Colonic mucosa (tissue), 4 donors: ENCODE measurements at places on chromosomes 1 and 21. TPM values are rescaled to one million over a fixed set of nuclear protein-coding genes. Genes with fewer than 3 reads are reported as not detected.
A peak's percentile ranks its signal among the peaks of the same experiment; 100 is the strongest.

Gene NOS1AP
- total RNA-seq: 14.4 TPM

DNA sequence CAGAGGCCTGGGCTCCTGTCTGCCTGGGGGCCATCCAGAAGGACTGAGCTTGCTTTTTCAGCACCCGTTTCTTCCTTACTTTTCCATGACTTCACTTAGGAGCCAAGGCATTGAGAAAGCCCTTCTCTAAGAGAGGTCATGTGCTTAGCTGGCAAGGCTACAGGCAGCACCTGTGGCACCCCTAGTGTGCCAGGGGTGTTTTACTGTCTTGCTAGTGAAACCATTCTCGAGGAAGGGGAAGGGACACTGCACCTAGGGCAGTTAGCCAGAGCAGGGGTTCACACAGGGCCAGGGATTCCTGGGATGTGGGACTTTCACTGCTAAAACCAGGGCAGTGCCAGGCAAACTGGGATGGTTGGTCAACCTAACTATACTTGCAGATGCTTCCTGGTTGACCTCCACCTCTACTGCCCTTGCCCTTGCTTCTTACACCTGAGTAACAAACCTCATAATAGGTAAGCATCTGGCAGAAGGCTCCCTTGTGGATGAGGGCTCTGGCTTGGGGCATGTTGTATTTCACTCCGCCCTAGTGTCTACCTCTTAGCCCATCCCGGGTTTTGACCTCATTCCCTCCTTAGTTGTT, 69.2 kb downstream of the NOS1AP start:
- no peaks in the 10 kb centered on the region for H3K27me3 ChIP-seq
- no peaks in the 10 kb centered on the region for H3K36me3 ChIP-seq
- no peak overlapping the region for H3K4me3 ChIP-seq
- no peaks in the 10 kb centered on the region for H3K4me1 ChIP-seq
- DNase-seq: no peak

GRCh38 chr21:38911484-38912101, 105.9 kb downstream of the ETS2 start:
- H3K27me3 ChIP-seq: no peaks in the 10 kb centered on the region
- no peak for DNase-seq

DNA sequence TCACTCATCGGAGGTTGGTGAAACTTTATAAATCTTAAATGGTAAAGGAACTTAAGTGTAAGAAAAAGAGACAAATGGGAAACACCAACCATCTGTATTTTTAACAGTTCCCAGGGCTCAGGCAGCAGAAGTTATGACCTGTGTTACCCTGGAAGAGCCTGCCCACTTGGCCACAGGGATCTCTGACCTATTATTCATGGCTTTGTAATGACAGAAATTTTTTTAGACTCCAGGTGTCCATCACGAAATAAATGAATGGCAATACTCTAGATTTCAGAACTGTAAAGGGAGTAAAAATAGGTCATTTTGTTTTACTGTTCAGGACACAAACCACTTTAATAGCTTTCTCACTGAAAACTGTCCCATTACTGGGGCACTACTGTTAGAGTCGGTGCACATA, 389.8 kb downstream of the VAV3 start:
- H3K27me3 ChIP-seq: no peaks in the 10 kb centered on the region
- H3K36me3 ChIP-seq: peaks cover 5% of the 10 kb centered on the region
- no peaks in the 10 kb centered on the region for H3K4me1 ChIP-seq
- no peak overlapping the region for H3K27ac ChIP-seq

Gene CASQ2
- total RNA-seq: 10.5 TPM

- no peak overlapping the region for H3K4me3 ChIP-seq
- H3K27me3 ChIP-seq: no peaks in the 10 kb centered on the region
- DNase-seq: peak; percentile 43
- no peaks in the 10 kb centered on the region for H3K36me3 ChIP-seq
- peaks cover 12% of the 10 kb centered on the region for H3K4me1 ChIP-seq
- H3K27ac ChIP-seq: peak overlapping the region; percentile 86
Measured at GRCh38 chr1:14945132-14946010, 208.2 kb upstream of the TMEM51 start.

- no peaks in the 10 kb centered on the region for H3K4me1 ChIP-seq
- no peaks in the 10 kb centered on the region for H3K36me3 ChIP-seq
- DNase-seq: no peak
- H3K4me3 ChIP-seq: peak overlapping the region; percentile 45
Measured at GRCh38 chr1:44820328-44821239, 12.3 kb downstream of the BTBD19 start.

Gene SLC1A7
- total RNA-seq: 1.1 TPM

Gene IGSF3
- total RNA-seq: 30.6 TPM
